H4 (cell line): ENCODE measurements at places on chromosomes 6 and 20. TPM values are rescaled to one million over a fixed set of nuclear protein-coding genes. Genes with fewer than 3 reads are reported as not detected.

GRCh38 chr6:101818051-101818450 lies 424.5 kb downstream of the GRIK2 start:
- no peak for DNase-seq

Gene HUS1B
- total RNA-seq: 2.1 TPM in 1 of 2 replicates, not detected in the other

Gene MYB
- total RNA-seq: 0.39 and 1.1 TPM in 2 replicates

DNA sequence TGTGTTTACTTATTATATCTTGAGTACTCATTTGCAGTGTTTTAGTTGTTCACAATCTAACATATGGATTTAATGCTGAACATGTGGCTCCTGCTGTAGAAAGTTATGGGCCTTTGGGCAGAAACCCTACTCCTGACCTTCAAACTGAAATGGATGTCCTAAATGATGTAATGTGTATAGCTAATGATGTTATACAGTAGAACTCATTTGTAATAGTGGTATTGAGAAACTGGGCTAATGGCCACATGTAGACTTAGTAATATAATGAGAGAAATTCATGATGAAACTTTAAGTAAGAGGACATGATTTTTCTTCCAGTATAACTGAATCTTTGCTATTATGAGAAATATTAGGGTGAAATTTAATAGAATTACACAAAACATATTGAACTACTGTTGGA lies 121.3 kb upstream of the PTPRK start:
- no peak for DNase-seq

GRCh38 chr20:55880361-55880760 lies 125.0 kb downstream of the CBLN4 start:
- no peak for DNase-seq

DNA sequence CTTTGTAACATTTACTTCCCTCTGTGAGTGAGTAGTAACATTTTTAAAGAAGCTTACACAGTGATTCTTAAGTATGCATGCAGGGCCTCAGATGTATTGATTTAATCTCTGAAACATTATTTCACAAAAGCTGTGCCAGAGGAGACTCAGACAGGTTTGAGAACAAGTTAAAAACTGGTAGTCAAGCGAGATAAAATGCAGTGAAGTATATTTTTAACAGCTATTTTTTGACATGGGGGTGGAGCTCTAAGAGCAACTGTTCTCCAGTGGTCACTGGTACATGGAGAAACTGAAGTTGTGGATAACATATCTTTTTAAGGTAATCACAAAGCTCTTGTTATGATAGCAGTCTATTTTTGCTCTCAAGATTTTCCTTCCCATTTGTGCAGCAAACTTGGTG lies 20.4 kb downstream of the DSTN start:
- no peak for DNase-seq

GRCh38 chr6:168827586-168827871 lies 386.5 kb downstream of the SMOC2 start:
- no peak for DNase-seq

- DNase-seq: no peak
Measured at GRCh38 chr20:63400486-63401210, 39.5 kb upstream of the CHRNA4 start.

Gene SPACA1
- not detected in 2 replicates for total RNA-seq

- peak; percentile 14 for DNase-seq
Measured at GRCh38 chr20:4519534-4519933, 202.2 kb upstream of the PRND start.

Gene SLC35F1
- 0.15 and 0.18 TPM in 2 replicates for total RNA-seq

GRCh38 chr6:30202366-30202765 lies 10.8 kb downstream of the TRIM26 start:
- no peak for DNase-seq
